Stimulated activated CD8-positive, alpha-beta memory T cell treated with anti-CD3 and anti-CD28 coated beads, Interleukin-4, amount 100 ng/mL, for 48 hours (primary cell): ENCODE measurements at places on chromosomes 3 and 15.
A peak's percentile ranks its signal among the peaks of the same experiment; 100 is the strongest.

GRCh38 chr3:189941679-189942078 is 179.0 kb downstream of the P3H2 start:
- DNase-seq, result peak; percentile 46

GRCh38 chr3:66041116-66041515 is 2.4 kb upstream of the MAGI1 start:
- DNase-seq, result no peak

DNA sequence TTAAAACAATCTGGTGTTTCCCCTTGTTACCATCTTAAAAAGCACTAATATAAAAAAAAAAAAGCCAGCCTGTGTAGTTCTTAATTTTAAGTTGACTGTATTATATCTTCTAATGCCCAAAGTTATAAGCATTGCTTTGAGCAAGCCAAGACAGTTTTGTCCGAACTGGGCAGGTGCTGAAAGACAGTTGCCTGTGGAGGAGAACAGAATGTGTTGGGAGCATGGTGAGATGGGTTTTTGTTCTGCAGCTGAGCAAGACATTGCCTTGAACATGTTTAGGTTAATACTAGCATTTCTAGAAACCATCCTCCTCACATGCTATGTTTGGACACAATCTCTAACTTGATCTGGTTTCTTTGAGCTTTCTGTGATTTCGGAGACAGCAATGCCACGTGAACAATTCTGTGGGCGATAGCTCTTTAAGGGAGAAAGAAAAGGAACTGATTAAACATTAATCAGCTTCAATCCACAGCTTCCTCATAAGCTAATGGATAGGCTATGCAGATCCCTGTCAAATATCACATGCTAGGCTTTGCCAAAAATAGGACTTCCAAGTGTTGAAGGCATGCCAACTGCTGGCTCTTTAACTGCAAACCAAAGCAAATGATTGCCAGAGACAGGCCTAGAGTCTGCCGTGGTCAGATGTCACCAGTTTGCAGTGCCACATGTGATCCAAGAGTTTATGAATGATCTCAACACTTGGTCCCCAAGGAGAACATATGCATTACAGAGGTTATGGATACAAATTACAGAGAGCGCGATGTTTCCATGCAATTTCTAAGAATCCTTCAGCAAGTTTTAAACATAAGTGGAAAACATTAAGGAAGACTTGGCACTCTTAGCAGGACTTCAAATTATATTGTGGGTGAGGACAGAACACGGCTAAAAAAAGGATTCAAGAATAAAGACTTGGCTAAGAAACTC is 428.1 kb downstream of the ROBO2 start:
- DNase-seq, result no peak

DNA sequence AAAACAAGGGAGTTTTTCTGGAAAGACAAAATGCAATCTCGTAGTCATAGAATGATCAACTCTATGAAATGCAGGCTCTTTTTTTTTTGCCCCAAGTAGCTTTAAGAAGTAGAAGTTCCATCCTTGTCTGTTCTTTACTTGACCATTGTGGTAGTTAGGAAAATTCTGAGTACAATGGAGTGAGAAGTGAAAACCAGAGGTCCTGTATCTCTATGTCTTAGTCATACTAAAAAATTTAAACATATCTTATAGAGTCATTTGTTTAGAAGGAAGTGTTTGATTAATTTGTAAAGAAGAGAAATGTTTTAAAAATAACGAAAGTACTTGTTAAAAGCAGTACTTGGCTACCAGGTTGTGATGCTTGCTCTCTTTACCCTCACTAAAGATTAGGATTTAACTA is 52.4 kb downstream of the PRKCI start:
- no peak for DNase-seq

GRCh38 chr3:124391774-124392173 is 338.5 kb upstream of the UMPS start:
- DNase-seq, result no peak

DNA sequence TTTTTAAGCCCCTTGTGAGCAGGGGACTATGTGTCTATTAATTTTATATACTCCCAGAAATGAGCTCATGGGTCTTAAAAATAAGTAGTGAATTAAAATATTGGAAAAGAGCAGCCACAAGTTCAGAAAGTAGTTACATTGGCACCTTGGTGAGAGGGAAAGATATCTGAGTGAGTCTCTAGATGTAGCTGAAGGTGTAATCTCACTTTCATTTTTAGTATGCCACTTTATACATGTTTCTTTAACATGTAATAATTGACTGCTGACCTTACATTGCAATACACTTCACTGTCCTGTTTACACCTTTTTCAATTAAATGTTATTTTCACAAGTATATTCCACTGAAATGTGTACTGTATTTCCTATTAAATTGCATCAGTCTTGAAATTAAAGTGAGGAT is 12.1 kb upstream of the PAK6 start:
- no peak for DNase-seq

DNA sequence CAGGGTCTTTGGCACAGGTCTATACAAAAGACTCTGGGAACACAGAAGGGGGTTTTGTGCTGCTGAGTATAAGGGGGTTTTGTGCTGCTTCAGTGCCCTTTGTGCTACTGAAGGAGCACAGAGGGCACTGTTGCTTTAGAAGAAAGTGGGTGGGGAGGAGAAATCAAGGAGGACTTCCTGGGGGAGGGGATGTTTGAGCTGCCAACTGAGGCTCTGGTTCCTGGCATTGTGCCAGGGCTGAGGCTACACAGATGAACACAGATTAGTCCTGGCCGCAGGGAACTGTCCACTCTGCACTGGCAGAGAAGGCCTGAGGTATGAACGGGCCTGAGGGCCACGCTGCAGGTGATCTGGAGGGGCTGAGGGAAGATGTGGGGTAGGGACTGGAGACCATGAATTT is 32.2 kb upstream of the SEC13 start:
- DNase-seq, result no peak

- DNase-seq, result peak; percentile 20
These were observed 108.1 kb downstream of the TPRA1 start for GRCh38 chr3:127482216-127483004.

GRCh38 chr3:9088441-9089353 is 125.4 kb upstream of the RAD18 start:
- no peak for DNase-seq

- DNase-seq, result no peak
These were observed 71.9 kb upstream of the LPP start for GRCh38 chr3:188082031-188082430.
